ENCODE measurements at places on chromosomes 2 and 18. TPM values are rescaled to one million over a fixed set of nuclear protein-coding genes. Genes with fewer than 3 reads are reported as not detected.

- DNase-seq: no peak
Measured at GRCh38 chr18:35451032-35451431, 46.7 kb downstream of the INO80C start.

DNA sequence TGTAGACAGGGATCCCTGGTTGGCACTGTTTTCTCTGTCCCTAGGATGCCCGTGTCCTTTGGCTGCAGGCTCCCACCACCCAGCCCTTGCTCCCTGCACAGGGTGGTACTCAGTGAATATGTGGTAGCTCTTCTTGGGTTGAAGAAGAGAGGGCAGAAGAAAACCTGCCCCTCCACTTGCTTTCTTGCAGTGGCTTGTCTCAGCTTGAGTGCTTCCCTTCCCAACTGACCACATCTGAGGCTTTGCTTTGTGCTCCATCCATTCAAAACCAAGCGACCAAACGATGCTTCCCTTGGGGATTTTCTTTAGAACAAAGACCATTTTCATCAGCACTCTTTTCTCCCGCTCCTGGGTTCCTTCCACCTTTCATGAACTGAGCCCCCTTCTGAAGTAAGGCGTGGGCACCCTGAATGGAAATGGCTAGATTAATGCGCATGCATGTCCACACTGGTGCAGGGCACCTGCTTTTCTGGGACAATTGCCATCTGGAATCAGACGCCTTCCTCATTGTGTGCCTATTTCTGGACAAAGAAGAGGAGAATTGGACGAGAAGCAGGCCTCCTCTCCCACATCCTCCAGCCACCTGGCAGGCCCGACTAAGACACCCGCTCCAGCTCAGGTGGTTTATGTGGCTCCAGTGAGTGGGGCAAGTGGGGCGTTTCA, 59.1 kb downstream of the ARL4C start:
- no peak for DNase-seq

- DNase-seq: no peak
Measured at GRCh38 chr2:74425523-74425922, 4.0 kb downstream of the WDR54 start.

DNA sequence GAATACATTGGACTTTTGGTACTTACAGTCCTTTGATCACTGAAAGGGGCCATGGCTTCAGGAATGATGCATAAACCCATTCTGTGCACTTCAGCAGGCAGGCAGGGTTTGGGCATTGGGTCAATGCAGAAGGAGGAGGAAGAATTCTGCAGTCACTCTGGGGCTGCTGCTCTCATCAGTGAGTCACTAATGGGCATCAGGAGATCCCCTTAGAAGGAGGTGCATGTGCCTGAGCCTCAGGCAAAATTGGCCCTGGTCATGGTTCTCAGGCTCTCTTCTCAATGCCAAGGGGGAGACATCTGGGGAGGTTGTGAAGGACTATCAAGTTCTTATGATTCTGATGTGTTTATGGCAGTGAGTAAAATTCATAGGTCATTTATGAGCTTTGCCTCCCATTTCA, 52.0 kb upstream of the TNP1 start:
- DNase-seq: no peak

GRCh38 chr2:235961711-235962110, 206.5 kb downstream of the GBX2 start:
- no peak for DNase-seq

DNA sequence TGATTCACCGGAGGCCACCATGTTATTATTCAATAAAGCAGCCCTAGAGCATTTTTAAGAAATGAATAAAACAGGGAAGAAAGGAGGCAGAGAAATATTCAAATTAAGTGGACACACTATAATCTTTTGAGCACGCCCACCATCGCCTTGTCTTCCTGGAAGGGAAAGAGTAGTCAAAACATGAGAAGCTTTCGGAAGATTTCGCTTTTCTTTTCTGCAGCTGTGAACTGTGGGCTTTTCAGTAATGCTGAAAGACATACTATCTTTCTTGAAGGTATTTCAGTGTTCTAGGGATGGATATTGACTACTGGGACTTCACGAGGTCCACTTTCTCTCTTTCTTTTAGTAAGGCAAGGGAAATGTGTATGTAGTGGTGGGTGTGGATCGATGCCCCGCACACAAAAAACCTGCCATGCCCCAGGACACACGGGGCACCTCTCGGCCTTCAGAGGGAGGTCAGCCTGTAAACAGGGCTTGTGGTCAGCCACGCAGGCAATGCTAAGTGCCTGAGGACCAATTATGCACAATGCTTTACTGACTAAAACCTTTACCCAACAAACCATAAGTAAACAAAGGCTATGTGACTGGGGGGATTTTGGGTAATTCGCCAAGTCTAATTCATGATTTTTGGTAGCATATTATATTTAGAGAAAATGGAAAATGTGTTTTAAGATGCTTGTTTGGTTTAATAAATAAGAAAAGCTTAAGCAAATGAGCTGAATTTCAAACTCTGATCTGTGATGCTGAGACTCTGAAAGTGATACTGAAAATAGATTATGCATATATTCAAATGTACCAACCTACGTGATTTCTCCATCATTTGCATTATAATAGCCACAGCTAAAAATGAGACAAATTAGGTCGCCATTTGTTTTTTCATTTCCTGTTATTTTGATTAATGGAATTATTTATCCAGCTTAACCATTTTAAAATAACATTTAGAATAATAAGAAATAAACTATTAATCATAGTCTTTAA, 130.5 kb downstream of the ZNF516 start:
- DNase-seq: peak; percentile 54

DNA sequence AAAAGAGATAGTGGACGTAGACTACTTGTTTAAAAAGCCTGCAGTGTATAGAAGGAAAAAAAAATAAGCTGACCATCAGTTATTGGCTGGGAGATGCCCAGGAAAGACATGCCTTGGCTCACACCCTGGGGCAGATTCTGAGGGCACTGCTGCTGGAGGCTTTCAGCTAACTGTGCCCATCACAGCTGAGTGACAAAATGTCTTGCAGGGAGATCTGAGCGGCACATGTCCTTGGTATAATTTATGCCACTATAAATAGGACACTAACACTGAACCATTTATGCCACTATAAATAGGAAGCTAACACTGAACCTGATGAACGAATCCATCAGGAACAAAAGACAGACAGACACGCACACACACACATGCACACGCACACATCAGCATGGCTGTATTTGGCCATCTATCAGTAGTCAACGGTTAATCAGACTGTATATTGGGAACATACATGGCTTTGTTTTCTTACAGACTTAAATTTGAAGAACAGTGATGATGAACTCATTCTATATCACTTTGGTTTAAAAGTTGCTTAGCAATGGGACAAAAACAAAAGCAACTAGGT, 68.2 kb upstream of the NOSTRIN start:
- no peak for DNase-seq

DNA sequence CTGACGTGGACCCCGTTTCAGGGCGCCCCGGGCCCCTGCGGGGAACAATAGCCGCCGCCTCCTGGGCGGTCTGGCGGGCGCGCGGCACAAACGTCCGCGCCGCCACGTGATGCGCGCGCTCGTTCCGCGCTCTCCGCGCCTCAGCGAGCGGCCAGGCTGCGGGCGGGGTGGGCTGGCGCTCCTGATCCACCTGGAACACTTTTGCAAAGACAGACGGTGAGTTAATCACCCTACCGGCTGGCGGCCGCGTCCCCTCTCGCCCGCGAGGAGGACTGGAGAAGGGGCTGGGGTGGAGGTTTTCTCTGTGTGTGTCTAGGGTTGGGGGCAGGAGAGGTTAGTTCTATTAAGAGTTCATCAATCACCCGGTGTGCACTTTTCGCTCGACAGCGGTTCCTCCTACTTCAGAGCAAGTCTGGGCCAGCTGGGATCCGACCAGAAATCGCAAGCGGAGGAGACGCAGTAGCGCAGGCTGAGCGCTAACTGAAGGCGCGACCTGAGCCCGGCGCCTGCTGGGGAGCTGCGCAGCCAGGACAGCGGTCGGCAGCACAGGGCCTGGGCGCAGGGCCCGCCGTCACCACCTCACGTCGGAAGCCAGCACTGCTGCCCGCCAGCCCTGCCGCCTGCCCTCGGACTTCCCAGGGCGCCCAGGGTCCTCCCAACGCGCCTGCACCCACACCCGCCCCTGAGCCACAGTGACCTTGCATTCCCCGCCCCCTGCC, 10.3 kb upstream of the HOXD1 start:
- DNase-seq: no peak

The GRP gene
- total RNA-seq: not detected

The PCARE gene
- total RNA-seq: not detected

The CTAGE1 gene
- not detected for total RNA-seq

The SNTG2 gene
- total RNA-seq: 0.94 TPM

Data from activated CD4-positive, alpha-beta memory T cell treated with anti-CD3 and anti-CD28 coated beads for 36 hours (primary cell).